ENCODE measurements at places on chromosomes 2 and 18. TPM values are rescaled to one million over a fixed set of nuclear protein-coding genes. Genes with fewer than 3 reads are reported as not detected.

The FER1L5 gene
- total RNA-seq: 0.30 TPM

The TRIM54 gene
- 0.17 TPM for total RNA-seq

The C2orf66 gene
- 1.9 TPM for total RNA-seq

The IMMT gene
- total RNA-seq: 58.1 TPM

GRCh38 chr2:234139755-234140154, 89.3 kb downstream of the SPP2 start:
- DNase-seq: no peak

GRCh38 chr18:76495435-76496193, 572 bp upstream of the ZNF516 start:
- no peak for DNase-seq

DNA sequence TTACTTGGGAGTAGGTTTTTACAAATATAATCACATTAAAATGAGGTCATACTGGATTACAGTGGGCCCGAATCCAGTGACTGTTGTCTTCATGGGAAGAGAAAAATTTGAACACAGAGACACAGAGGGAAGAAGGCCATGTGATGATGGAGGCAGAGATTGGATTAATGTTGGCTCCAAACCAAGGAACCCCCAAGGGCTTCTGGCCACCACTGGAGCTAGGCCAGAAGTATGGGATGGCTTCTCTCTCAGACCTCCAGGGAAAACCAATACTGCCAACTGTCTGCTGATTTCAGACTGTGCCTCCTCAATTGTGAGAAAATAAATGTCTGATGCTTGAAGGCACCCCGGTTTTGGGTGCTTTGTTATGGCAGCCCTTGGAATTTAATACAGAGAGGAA, 76.0 kb downstream of the ALPK2 start:
- DNase-seq: no peak

- DNase-seq: peak; percentile 58
Measured at GRCh38 chr18:60372596-60372995, at the start of gene MC4R. Gene MC4R, minus strand, starts transcription at chr18:60372775. Its CDS starts 426 bp downstream, at chr18:60372349.

DNA sequence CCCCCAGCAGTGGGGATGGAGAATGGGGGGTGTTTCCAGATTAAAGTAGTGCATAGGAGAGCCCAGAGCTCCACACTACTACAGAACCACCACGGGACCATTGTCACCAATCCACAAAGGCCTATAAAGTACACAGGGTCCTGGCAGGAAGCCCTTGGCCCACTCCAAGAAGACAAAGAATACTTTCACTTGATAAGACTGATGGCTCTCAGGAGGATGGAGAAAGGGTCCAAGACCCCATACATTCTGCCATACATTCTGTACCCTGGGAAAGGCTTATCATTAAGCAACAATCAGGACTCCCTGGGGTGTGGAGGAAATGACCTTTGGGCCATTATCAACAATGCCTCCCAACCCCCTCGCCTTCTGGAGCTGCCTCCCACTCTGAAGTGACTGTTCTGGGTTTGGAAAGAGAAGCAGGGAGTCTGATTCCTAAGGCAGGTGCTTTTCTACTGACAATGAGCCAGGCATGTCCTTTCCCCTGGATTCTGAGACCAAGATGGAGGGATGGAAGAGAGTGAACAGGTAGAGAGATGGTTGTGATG, 85.4 kb downstream of the XDH start:
- DNase-seq: no peak

Data from spinal cord (tissue), 10 donors.